ENCODE measurements at places on chromosomes 7 and 10.
A peak's percentile ranks its signal among the peaks of the same experiment; 100 is the strongest.

- no peak for DNase-seq
These were observed 304.9 kb upstream of the ZMIZ1 start for GRCh38 chr10:78763651-78764395.

GRCh38 chr7:38040831-38041230 is 120.4 kb downstream of the EPDR1 start:
- DNase-seq, result no peak

DNA sequence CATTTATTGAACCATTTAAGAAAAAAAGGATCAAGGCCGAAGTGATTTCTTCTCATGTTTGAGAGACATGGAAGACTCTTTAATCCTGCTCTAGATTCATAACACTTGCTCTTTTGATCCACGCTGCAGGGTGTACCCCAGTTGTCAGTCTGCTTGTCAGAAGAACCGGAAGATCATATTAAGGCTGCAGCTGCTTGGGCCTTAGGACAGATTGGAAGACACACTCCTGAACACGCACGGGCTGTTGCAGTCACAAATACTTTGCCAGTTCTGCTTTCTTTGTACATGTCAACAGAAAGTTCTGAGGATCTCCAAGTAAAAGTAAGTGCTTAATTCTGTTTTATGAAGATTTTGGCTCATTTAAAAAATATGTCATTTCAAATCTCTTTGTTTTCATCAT is 46.3 kb downstream of the SPAG6 start:
- DNase-seq, result no peak

DNA sequence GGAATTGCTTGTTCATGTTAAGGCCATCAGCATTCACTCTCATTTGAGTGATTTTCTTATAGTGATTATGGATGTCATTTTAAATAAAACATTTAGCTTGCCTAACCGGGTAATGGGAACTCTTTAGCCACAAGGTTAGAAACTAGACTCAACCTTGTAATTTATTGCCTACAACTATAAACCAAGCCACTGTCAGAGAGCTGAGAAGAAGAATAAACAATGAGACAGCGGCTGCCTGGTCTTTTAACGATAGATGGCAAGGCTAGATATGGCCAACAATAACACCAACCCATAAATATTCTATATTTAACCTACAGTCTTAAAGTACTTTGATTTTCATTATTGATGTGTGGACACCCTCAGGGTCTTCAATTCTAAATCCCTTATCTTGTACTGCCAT is 27.8 kb upstream of the INHBA start:
- DNase-seq, result no peak

GRCh38 chr7:121961089-121961867 is 88.3 kb downstream of the PTPRZ1 start:
- DNase-seq, result peak; percentile 17

DNA sequence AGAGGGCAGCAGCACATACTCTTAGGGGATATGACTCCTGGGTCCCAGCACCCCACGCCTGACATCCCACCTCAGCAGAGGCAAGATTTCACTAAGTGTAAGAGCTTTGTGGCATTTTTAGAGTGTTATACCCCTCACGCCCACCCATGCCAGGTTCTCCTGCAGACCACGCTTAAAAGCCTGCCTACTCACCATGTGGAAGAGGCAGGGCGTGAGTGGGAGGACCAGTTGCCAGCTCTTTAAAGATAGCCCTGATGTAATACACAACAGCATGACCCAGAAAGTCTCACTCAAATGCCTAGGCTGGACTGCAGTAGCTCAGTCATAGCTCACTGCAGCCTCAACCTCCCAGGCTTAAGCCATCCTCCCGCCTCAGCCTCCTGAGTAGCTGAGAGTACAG is 44.4 kb upstream of the CELF2 start:
- no peak for DNase-seq

DNA sequence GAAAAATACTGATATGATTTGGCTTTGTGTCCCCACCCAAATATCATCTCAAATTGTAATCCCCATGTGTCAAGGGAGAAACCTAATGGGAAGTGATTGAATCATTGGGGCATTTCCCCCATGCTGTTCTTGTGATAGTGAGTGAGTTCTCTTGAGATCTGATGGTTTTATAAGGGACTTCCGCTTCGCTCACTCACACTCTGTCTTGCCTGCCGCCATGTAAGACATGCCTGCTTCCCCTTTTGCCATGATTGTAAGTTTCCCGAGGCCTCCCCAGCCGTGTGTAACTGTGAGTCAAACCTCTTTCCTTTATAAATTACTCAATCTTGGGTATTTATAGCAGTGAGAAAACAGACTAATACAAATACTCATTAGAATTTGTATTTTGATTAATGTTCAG is 5.1 kb upstream of the MRPS17 start:
- DNase-seq, result no peak

- DNase-seq, result no peak
These were observed 8.8 kb downstream of the TSPAN15 start for GRCh38 chr10:69459893-69460575.

- DNase-seq, result no peak
These were observed 21.6 kb upstream of the KLF6 start for GRCh38 chr10:3806603-3807002.

- DNase-seq, result peak; percentile 81
These were observed at the start of gene AKR1E2 for GRCh38 chr10:4825868-4826791. Gene AKR1E2 (plus strand): TSS chr10:4826207. CDS start chr10:4826325, 118 bp downstream.

GRCh38 chr10:22003964-22004281 is 393 bp upstream of the DNAJC1 start:
- DNase-seq, result no peak

GRCh38 chr10:68668231-68668630 is 52.8 kb upstream of the CCAR1 start:
- DNase-seq, result no peak

- DNase-seq, result no peak
These were observed 154.0 kb downstream of the TCF7L2 start for GRCh38 chr10:113104047-113104446.

DNA sequence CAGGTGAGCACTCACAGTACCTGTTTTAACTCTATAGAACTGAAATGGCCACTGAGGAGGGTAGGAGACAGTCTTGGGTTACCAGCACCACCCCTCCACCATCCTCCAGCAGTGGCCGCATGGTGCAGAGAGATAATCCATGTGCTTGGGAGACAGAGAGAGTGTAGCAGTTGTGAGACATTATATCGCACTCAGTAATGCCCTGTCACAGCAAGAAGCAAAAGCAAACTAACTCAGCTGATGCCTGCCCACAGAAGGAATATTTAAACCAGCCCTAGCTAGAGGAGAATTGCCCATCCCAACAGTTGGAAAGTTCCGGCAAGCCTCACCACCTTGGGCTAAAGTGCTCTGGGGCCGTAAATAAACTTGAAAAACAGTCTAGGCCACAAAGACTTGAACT is 58.8 kb upstream of the HBP1 start:
- no peak for DNase-seq

DNA sequence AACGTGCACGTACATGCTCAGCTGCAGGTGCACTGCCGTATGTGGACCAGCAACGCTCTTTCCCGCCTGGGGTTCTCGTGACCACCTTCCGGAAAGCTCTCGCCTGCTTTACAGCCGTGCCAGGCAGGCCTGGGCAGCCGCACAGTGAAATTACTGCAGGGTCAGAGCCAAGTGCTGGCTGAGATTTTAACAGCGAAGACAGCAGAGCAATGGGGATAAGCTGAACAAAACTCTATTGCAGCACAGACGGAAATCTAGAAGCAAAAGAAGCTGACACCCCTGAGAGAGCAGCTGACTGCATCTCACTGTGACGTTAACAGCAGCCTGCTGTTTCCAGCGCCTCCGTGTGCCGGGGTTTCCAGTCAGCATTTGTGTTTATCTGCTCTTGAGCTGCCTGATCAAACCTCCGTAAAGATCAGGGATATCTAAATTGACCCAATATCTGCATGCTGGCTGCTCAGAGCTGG is 179.0 kb downstream of the DIP2C start:
- no peak for DNase-seq

- no peak for DNase-seq
These were observed 49.4 kb upstream of the CADPS2 start for GRCh38 chr7:122935620-122936019.

DNA sequence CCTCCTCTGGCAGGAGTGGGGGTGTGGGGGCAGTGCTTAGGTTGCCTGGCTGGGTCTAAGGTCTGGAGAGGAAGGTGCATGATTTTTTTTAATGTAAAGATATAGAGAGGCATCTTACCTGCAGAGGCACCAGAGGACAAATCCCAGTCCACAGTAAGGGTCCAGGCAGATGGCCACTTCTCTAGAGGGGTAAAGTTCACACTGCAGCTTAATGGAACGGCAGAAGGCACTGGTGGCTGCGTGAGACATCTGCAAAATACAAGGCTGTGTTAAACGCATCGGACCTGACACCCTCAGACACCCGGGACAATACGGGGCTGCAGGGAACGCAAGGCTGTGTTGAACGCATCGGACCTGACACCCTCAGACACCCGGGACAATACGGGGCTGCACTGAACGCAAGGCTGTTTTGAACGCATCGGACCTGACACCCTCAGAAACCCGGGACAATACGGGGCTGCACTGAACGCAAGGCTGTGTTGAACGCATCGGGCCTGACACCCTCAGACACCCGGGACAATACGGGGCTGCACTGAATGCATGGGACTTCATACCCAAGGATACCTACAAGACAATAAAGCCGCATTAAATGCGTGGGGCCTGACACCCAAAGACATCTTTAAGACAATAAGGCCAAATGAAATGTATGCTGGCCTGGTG is 206.0 kb downstream of the ZMYND11 start:
- DNase-seq, result no peak

DNA sequence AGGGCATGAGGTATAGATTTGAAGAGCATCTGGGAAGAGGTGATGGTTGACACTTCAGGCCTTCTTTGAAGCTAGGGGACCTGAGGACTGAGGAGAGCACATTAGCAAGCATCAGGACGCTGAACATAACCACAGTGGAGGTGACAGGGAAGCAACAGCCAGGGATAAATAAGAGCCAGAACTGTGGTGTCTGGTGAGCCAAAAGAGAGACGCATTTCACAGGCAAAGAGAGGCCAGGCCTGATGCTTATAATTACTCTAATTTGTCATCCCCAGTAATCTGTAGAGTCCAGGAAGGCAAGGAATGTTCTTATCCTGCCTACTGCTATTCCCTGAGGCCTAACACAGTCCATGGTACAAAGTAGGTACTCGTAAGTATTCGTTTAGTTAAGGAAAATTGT is 10.4 kb upstream of the FAS start:
- DNase-seq, result no peak

- no peak for DNase-seq
These were observed 200.1 kb upstream of the MEOX2 start for GRCh38 chr7:15886626-15887025.

GRCh38 chr7:106582365-106582764 is 78.6 kb downstream of the CCDC71L start:
- DNase-seq, result no peak

DNA sequence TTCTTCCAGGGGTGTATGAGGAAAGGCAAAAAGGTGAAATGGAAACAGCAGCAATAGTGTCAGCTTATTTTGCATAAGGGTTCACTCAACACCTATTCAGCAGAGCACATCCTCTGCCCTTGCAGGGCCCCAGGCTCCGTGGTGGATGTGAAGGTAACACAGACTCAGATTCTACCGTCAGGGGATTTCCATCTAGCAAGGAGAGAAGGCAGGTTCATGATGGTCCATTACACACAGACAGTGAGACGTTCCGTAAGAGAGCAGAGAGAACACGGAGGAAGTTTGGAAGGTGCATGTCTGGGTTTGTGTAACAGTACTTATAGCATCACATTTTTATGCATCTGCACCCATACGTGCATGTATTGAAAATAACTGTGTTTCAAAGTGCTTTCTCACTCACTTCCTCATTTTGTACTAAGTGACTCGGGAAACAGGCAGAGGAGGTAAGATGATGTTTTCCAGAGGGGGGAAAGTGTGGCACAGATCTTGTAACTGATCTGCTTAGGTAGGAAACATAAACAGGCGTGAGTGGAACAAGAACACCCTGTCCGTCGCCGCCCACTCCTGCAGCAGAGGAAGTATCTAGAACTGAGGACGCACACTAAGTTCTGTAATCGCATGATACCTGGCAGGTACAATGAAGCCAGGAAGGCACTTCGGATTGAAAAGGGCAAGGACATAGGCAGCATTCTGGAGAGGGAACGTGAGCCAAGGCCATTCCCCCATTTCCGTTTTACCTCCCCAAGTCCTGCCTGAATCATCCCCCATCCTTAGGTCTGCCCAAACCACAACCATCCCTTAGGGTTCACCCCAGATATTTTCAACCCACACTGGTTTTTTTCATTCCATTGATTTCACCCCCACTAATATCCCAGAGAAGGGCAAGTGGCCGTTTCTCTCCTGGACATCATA is 1.0 kb upstream of the ENO4 start:
- no peak for DNase-seq

- DNase-seq, result no peak
These were observed 33.4 kb upstream of the HGF start for GRCh38 chr7:81803267-81803666.

DNA sequence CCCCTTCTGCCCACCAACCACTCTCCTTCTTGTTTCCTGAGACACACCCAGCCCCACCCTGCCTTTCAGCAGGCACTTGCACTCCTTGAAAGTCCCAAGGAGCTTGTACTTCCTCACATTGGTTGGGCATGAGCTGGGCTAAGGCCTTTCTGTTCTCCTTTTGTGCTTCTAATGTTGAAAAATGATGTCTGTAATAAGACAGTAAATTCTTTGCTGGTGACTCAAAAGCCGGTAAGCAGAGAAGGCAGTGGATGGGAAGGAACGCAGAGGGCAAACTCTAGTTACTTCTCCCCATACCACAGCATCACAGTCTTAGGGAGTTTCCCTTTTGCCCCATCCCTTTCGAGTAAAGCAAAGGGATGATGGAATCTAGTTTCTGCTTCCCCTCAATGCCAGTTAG is 185.6 kb downstream of the PLXNA4 start:
- no peak for DNase-seq

- no peak for DNase-seq
These were observed 121.8 kb upstream of the C1QL3 start for GRCh38 chr10:16643502-16643901.

- no peak for DNase-seq
These were observed 180.1 kb upstream of the CCDC6 start for GRCh38 chr10:60086421-60086820.

DNA sequence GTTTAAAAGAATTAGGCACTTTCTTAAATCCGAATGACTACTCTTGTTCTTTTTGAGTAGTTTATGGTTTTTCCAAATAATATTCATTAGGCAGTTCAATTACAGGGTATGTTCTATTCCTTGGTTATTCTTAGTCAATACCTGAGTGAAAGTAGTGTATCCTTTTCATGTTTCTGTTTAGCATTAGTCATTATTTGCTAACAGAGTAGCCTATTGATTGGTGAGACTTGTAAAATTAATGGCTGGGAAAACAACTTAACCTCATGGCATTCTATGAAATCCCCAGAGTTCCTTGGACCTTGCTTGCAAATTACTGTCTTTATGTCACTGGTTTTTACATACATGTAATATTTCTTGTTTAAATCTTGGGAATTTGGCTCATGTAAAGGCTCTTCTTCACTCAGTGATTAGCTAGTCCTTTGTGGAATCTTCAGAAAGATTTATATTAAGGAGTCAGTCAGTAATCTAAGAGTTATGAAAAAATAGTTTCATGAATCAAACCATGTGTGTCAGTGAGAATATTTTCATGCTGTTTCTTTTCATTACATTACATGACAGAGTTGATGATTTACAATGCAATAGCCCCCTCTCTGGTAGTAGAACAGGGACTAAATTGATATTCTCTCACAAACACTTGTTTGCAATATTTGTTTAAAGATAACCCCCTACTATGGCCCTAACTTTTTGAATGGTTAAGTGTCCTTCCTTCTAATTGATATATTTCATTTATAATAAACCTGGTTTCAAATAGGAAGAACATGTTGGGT is 81.5 kb upstream of the LRRTM3 start:
- no peak for DNase-seq

GRCh38 chr10:120824881-120825309 is 26.3 kb upstream of the WDR11 start:
- DNase-seq, result peak; percentile 68

- no peak for DNase-seq
These were observed 25.5 kb downstream of the FAM107B start for GRCh38 chr10:14749070-14749809.

Measured in H1 (cell line).